ENCODE measurements at places on chromosomes 12 and 14.
A peak's percentile ranks its signal among the peaks of the same experiment; 100 is the strongest.

DNA sequence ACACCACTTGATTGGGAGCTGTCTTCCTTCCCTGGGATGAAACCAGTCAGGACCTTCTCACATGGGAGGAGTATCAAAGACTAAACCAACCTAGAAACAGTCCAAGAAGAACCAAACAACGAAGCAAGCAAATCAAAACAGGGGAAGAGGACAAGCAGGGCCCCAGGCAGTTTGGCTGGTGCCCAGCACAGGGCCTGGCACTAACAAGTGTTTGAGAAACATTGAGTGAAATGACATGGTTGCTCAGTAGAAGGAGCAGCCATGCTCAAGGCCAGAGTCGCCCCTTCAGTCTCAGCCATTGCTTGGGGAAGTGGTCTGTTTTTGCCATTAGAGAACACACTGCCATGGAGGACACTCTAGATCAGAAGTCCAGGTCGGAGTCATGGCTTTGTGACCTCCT is 323.1 kb downstream of the CACNA1C start:
- DNase-seq: no peak

GRCh38 chr14:57160333-57160732 is 108.4 kb downstream of the EXOC5 start:
- DNase-seq: no peak

DNA sequence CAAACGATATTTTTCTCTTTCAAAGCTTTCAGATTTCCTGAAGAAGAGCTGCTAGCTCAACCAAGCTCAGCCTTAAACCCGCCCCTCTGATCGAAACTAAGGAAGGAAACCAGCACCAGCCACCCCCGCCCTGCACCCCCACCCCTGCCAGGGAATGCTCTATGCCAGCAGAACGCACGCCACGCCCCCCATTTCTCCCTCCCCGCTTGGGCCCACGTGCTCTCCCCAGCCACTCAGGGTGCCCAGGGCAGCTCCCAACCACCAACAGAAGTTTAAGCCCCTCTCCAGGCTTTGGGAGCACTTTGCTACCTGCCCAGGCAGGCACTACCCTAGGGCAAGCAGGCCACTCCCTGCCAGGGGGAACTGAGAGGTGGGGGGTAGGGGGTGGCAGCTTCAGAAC is 18.8 kb upstream of the KRT78 start:
- DNase-seq: peak; percentile 32

- DNase-seq: no peak
Observed at GRCh38 chr14:58703161-58703506, 65.4 kb downstream of the DACT1 start.

- no peak for DNase-seq
Observed at GRCh38 chr14:74578479-74578878, 33.6 kb downstream of the LTBP2 start.

DNA sequence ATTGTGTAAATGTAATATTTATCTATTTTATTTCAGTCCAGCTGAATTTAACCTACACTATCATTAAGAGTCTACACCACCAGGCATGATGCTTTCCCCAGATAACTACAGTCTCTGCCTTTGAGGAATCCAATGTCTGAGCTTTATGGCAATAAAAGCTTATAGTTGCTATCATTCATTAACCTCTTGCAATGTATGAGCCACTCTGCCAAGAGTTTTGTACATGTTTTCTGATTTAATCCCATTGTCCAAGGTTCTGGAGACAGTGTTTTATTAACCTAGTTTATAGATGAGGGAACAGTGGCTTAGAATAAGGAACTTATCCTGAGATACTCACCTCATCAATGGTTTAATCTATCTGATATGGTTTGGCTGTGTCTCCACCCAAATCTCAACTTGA is 17.1 kb upstream of the KITLG start:
- no peak for DNase-seq

GRCh38 chr14:85622106-85622505 is 92.2 kb downstream of the FLRT2 start:
- no peak for DNase-seq

Measured in CD4-positive, alpha-beta T cell treated with Interleukin-21 for 1 hour (primary cell).